ENCODE measurements at places on chromosomes 5 and 9.

GRCh38 chr9:130306823-130307666, 41.5 kb downstream of the HMCN2 start:
- DNase-seq = no peak

GRCh38 chr9:133701321-133701980, 36.7 kb downstream of the SARDH start:
- DNase-seq = no peak

DNA sequence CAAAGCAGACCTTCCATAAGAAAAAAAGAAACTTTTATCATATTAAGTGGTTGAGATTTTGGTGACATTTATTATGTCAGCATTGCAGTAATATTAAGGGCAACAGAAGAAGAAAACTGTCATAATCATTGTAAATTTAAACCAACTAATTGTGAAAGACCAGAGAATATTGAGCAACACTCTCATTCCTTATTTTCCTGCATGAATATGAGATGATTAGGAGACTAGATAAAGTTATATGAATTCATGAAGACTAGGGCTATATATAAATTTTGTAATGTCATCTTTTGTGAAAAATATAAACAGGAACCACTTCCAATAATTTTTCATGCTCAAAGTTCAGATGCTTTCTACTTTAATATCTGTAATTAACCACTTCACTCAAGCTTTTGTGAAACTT, 974.5 kb upstream of the CDH10 start:
- DNase-seq = no peak

GRCh38 chr5:21398511-21398910, 1410.5 kb upstream of the CDH18 start:
- no peak for DNase-seq

DNA sequence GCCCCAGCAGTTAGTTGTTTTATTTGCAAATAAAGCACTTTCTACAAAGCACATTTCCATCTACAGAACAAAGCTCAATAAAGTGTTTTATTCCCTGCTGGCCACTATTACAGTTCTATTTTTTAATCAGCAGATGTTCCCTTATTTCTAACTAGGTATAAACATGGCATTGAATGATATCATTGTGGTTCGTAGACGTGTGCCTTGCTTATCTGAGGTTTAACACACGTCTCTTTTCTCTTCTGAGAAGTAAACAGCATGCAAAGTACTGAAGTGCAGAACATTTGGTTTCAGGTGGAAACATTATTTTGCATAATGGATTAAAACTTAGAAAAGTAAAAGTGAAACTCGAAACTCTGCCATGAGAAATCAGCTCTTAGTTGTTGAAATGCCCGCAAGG, 1989.3 kb upstream of the WWC1 start:
- no peak for DNase-seq

DNA sequence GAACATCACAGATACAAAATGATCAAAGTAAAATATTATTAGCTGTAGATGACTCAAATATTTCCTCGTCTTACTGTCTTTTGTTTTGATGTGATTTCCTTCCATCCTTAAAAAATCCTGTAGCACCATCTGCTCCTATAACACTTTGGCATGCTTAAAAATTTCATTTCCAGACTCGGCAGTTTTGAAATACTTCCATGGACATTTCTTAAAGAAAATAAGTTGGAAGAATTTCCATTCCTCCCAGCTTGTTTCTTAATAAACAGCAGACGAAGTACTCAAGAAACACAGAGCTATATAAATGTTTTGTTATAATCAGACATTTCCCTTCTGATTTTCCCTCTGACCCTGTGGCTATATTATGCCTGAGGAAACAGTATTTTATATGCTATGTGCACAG, 41.2 kb upstream of the SVEP1 start:
- no peak for DNase-seq

DNA sequence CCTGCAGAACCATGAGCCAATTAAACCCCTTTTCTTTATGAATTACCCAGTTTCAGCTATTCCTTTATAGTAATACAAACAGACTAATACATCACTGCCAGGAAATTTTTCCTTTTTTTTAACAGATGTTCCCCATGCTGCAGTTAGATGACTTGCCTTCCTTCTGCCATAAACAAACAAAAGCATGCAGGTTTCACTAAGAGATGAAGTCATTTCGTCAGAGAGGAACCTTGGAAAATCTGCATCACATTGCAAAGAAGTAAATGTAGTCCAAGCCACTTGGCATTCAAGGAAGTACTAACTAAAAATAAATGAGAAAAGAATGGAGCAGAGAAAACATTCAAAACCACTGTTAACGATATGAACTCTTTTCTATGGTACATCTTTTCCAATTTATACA, 194.1 kb upstream of the EFNA5 start:
- no peak for DNase-seq

- no peak for DNase-seq
Observed at GRCh38 chr9:127506814-127507750, 55.8 kb downstream of the LRSAM1 start.

DNA sequence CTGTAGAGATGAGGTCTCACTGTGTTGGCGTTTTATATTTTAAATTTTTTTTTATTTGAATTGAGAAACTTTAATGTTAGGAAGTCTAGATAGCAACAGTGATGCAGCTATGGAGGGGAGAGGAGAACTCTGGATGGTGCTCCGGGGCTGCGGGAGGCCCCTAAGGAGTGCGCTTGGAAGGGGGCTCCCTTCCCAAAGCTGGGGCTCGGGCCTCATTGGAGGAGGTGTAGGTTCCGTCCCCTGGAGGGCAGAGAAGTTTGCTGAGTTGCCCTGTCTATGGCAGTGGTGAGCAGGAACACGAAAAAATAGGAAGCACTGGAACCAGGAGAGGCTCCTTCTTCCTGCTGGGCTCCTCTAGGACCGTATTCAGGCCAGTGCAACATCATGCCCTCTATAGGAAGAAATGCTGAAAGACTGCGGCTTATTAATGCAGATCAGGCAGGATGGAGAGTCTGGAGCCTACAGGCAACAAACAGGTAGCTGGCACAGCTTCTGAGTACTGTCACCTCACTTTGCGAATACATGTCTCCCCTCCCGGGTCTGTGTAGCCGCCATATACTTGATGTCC, 16.1 kb downstream of the AHRR start:
- DNase-seq = no peak

DNA sequence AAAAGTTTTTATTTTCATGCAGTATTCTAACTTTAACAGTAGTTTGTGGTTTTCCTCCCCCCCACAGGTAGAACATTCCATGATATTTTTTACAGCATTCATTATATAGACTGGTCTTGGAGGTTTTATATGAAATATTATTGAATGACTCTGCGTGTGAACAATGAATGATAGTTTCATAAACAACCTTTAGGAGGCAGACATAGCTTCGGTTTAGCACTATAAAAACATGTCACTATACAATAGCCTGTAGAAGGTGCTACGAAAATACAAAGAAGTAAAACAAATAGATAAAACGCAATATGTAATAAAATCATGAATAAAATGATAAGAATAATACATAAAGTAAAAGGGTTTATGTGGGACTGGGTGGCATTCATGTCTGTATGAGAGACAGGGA, 8.5 kb downstream of the KLF4 start:
- no peak for DNase-seq

- DNase-seq = no peak
Observed at GRCh38 chr5:110651507-110651906, 75.0 kb downstream of the TMEM232 start.

- no peak for DNase-seq
Observed at GRCh38 chr5:124744170-124744971, 2.1 kb downstream of the ZNF608 start.

GRCh38 chr5:127210042-127210441, 80.6 kb upstream of the MEGF10 start:
- DNase-seq = no peak

- DNase-seq = no peak
Observed at GRCh38 chr5:139342423-139342723, 719 bp downstream of the PAIP2 start.

GRCh38 chr9:134712243-134712642, 70.6 kb downstream of the COL5A1 start:
- no peak for DNase-seq

DNA sequence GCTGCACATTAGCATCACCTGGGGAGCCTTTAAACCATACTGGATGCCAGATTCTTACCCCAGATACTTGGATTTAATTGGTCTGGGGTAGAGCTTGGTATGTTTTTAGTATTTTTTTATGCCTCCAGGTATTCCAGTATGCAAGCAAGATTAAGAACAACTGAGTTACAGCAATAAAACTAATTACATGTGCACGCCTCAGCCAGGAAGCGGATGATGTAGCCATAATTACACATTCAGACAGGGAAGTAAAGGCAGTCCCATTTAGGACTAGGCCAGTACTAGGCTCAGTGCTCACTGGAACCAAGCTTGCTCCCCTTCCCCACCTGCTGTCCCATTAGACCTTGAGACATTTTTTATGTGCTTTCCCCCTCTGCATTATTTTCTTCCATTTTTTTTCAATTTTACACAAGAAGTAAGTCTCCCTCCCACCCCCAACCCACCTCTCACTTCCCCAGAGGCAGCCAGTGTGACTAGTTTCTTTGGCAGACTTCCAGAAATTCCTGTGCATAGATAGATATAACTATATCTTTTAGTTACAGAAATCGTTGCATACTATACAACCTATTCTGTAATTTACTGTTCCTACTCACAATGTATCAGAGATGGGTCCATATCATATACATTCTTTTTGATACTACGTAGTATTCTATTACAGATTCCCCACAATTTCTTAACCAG, 7.1 kb upstream of the GNAQ start:
- DNase-seq = no peak

DNA sequence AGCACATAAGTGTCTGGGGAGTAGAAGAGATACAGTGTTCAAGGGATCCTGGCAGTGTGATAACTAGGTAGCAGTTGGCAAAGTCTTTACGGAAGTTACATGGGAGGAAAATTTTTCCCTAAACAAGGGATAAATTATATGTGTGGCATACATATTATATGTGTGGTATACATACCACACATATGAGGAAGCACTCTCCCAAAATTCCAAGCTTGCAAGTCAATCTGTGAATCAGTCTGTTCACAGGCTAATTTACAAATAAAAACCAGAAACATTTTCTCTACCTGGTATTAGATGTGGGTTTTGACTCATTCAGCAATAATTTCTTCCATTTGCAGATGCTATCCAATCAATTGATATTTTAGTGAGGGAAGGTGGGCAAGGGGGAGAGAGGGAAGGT, 110.0 kb downstream of the ISOC1 start:
- no peak for DNase-seq

GRCh38 chr5:123080215-123080614, 8.8 kb upstream of the PRDM6 start:
- DNase-seq = no peak

DNA sequence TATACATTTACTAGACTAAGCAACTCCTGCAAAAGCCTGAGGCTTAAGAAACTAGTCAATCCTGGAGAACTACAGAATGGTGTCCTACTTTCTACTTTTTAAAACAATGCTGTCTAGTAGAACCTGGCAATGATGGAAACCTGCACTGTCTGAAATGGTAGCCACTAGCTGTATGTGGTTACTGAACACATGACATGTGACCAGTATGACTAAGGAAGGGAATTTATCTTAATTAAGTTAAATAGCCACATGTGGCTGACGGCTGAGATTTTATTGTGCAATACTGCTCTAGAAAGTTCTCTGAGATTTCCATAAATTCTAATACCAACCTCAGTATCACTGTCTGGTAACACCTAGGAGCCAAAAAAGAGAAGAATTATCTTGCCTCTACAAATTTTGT, 44.9 kb upstream of the RAPGEF6 start:
- no peak for DNase-seq

GRCh38 chr5:180212363-180213255, 3.6 kb upstream of the RASGEF1C start:
- no peak for DNase-seq

- DNase-seq = no peak
Observed at GRCh38 chr5:40515476-40515875, 164.2 kb upstream of the PTGER4 start.

DNA sequence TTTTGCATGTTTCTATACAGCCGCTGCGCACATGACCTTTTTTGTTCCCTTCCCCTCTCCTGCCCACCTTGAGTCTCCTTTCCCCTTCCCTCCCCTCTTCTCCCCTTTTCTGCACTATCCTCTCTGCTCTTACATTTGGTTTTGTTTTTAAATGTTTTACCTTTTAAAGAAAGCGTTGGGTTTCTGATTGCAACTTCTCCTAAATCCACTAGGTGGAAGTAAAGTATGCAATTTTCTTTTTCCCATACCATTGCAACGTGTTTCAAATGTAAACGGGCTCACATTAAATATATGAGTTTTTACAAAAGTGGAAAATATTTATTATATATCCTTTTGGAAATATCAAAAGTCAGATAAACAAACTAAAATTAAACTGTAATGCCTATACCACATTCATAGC, 500.9 kb downstream of the DIRAS2 start:
- DNase-seq = no peak

DNA sequence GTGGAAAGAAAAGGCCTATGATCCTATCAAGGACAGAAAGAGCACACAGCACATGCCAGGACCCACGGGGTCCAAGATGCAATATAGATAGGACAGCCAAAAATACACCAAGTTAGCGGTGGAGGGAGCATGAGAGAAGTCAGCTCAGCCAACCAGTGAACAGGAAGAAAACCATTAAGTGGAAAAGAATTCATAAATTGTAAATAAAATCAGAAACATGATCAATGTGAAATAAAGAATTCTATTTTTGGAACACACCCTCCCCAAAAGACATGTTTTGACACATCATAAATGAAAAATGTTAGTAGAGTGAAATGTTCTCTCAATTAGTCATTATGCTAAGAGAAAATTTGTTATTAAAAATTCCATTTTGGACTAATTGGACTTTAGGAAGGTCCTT, 35.6 kb downstream of the ATPSCKMT start:
- no peak for DNase-seq

DNA sequence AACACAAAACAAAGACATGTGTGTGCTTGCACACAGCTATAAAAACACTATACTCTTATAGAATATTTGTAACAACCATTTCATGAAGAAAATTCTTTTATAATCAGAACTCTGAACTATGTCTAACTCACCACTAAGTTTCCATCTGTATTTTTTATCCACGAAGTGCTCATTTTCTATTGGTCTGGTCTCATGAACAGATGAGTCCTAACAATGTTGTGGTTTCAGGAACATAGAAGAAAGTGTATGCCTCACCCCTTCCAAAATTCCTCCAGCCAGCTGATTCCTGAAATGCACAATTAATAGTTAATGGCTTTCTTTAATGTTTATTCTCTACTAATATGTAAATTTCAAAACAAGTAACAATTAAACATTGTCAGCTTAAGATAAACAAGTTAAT, 325.3 kb upstream of the GRAMD2B start:
- DNase-seq = no peak

GRCh38 chr9:128102196-128102595, 25.3 kb downstream of the PTGES2 start:
- no peak for DNase-seq

GRCh38 chr5:5512543-5512942, 90.1 kb downstream of the ICE1 start:
- DNase-seq = no peak

DNA sequence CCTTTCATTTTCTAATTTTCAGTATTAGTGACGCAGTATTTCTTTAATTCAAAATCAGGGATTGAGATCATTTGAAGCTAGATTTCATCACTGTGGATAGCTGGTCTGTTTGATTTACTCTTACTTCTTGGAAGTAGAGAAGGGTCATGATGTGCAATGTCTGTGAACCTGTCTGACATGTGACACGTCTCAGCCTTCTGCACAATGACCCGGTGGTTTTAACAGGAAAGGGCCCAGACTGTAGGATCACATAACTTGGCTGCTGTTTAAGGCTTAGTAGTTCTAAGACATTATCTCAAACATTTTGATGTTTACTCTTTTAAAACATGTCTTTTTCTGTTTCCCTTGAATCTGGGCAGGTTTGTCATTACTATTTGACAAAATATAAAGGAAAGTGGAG, 823.3 kb upstream of the NUDT12 start:
- DNase-seq = no peak
